Spinal cord (tissue), 10 donors: ENCODE measurements at places on chromosomes 5 and 9.

- no peak for DNase-seq
Measured at GRCh38 chr9:33416996-33417395, 14.6 kb upstream of the AQP7 start.

- no peak for DNase-seq
Measured at GRCh38 chr5:59274106-59274636, 619.4 kb downstream of the PDE4D start.

GRCh38 chr5:165837286-165837685, 2331.9 kb downstream of the MAT2B start:
- no peak for DNase-seq

GRCh38 chr5:161414896-161415295, 131.6 kb downstream of the GABRB2 start:
- DNase-seq, result no peak

GRCh38 chr5:42819745-42820144, 8.1 kb upstream of the SELENOP start:
- DNase-seq, result no peak

- peak; percentile 83 for DNase-seq
Measured at GRCh38 chr5:125574491-125575044, 828.1 kb upstream of the ZNF608 start.

GRCh38 chr5:173410459-173411233, 82.4 kb upstream of the STC2 start:
- DNase-seq, result no peak

GRCh38 chr9:11352612-11353011, 739.8 kb upstream of the PTPRD start:
- no peak for DNase-seq

GRCh38 chr9:72309364-72310133, 55.5 kb downstream of the ZFAND5 start:
- no peak for DNase-seq

DNA sequence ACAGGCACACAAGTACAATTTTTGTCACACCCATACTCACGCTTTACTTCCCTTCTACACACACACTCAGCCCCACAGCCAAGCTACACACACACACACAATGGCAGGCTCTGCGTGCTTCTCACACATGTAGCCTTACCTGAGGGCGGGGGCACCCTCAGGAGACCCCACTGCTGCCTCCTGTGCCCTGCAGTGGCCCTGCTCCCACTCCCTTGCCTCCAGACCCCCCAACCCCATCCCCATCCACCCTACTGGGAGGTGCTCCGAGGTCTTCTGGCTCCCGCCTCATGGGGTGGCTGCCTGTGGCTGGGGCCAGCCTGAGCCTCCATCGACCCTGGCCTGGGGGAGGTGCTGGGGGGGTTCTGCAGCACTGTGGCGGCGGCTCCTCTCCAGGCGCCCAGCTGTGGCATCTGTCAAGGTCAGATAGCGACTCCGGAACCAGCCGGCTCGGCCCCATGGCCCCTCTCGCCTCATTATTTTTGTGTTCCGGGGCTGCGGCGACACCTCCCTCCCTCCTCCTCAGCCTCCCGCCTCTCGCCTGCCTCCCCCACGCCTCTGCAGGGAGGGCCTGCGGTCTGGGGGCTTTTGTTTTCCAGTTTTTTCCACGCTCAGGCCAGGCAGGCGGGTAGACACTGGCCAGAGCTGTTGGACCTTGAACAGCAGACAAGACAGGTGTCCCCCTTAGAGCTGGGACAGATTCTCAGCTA, 21.7 kb downstream of the CXXC5 start:
- no peak for DNase-seq

DNA sequence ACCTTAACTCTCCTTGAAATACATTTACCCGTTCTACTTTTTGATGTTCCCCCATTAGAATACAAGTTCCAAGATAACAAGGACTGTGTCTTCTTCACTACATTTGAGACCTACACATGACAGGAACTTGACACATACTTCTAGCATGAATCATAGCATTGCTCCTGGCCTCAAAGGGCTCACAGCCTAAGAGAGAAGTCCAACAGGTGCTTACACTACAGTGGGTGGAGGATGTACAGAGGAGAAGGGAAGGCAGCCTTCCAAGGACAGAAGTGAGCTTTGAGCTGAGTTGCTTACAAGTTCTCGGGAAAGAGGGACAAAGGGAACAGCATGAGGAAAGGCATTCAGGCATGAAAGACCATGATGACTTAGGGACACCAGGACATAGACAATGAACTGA, 56.9 kb upstream of the MSX2 start:
- DNase-seq, result no peak

DNA sequence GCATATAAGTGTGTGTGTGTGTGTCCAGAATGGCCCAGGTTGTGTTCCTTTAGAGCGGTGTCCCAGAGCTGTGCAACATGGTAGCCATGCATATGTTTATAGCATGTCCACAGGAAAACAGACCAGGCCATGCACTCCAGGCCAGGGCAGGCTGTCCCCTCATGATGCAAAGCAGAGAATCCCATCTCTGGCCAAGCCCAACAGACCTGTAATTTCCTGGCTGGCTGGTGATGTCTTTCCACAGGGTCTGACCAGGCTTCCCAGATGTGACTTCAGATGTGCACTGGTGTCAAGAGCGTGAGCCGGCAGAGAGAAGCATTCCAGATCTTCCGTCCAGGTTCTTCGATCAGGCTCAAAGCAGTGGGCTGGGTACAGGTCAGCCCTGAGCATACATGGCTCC, 21.1 kb upstream of the TCF7 start:
- no peak for DNase-seq

DNA sequence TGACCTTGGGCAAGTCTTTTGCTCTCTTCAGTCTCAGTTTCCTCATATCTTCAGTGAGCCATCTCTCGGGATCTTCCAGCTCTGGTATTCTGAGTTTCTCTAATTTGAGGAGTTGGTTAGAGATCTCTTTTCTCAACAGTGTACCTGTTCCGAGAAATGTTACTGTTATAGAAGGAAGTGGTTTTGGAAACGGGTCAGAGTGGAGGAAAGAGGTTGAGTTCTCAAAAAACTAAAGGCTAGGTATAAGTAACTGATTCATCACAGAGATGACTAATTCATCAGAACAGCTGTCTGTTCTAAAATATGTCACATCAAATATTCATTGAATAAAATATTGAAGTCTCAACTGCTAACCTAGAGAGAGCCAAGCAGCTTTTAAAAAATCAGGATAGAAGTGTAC, 106.6 kb downstream of the PALM2AKAP2 start:
- DNase-seq, result no peak

- DNase-seq, result no peak
Measured at GRCh38 chr5:174571662-174572397, 152.6 kb upstream of the MSX2 start.

- DNase-seq, result no peak
Measured at GRCh38 chr5:117475919-117476318, 901.3 kb upstream of the SEMA6A start.

- DNase-seq, result no peak
Measured at GRCh38 chr9:91177661-91178280, 183.9 kb downstream of the AUH start.

DNA sequence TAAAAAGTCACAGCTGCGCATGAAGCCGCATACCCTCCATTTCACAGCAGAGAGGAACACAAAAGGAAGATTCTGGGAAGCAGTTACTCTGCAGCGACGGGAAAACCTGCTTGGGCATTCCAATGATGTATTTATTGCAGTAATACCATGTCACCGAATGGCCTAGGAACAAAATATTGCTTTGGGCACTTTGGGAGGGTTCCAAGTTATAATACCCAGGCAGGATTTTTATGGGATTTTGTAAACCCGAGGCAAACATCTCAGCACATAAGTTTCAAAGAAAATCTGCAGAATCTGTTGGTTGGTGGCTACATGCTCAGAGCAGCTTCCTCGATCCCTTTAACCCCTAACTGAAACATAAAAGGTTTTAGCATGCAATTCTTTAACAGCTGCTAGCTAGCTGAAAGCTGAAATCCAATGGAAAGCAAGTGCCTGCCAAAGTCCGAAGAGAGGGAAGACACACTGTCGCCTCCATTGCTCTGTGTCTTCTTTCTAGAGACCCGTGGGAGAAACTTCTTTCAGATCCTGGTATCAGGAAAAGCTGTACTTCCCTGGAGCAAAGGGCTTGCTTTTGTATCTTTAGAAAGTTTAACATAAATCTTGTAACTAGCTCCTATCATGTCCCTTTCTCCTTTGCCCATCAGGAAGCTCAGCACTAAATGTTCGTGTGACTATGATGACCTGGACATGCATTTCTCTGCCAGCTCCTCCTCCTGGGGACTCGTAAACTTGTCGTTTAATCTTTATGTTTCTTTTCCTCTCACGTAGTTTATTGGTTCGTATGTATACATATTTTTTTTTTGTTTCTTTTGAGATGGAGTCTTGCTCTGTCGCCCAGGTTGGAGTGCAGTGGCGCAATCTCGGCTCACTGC, 195.0 kb downstream of the MAPKAP1 start:
- DNase-seq, result no peak

- no peak for DNase-seq
Measured at GRCh38 chr5:154367101-154367500, 78.7 kb upstream of the SAP30L start.

DNA sequence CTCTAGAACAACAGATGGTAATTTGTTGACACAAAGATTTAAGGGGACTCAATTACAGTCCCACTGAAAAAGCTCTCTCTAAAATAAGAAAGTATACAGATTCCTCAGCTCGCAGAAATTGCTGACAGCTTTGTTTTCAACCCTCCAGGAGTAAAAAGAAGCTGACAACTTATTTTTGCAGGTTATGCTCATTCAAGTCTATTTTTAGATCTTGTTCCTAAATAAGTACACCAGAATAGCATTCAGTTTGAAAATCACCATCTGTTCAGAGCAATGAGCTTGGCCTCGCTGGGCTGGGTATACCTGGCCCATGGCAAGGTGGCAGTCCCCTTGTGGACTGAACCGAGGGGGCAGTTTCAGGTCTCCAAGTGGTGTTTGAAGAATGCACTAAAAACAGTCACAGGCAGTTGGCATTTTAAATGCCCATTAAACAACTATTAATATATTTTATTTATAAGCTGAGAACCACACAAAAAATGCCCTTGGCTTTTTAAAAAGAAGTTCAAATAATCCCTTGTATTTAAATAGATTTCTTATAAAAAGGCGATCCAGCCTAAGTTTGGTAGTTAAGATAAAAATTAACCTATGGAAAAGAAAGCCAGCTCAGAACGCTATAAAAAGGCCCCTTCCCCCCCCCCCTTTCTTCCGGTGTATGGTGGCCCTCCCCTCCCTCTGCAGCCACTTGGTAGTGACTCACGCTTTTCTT, 169.2 kb downstream of the AUH start:
- no peak for DNase-seq

DNA sequence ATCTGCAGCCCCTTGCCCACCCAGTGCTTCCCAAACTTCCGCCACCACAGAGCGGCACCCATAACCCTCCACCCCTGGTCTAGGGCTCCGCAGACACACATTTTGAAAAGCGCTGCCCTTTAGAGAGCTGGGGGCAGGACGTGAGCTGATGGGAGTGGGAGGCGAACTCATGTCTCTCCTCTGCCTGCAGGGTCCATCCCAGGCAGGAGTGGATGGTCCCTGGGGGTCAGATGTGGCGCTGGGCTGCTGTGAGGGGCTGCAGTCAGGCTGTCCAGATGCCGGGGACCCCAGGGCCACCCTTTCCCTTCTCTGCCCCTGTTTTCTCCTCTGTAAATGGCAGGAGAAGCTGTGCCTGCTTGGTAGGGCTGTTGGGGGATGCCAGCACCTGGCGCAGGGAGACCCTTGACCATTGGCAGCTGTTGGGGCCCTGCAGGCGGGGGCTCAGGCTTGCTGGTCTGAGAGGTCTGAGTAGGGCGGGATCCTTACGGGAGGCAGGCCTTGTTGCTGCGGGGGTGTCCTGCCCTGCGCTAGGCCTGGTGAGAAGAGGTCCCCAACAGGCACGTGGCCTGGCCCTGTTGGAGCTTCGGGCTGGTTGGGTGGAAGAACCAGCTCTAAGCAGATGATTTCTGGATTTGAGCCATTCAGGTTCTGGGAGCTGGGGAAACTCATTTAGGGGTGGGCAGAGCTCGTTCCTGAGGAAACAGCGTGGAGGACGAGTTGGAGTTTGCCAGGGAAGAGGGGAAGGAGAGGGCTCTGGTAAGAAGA, 10.3 kb upstream of the RNU6ATAC start:
- DNase-seq, result no peak

- DNase-seq, result no peak
Measured at GRCh38 chr5:1809416-1810035, 8.3 kb downstream of the NDUFS6 start.

DNA sequence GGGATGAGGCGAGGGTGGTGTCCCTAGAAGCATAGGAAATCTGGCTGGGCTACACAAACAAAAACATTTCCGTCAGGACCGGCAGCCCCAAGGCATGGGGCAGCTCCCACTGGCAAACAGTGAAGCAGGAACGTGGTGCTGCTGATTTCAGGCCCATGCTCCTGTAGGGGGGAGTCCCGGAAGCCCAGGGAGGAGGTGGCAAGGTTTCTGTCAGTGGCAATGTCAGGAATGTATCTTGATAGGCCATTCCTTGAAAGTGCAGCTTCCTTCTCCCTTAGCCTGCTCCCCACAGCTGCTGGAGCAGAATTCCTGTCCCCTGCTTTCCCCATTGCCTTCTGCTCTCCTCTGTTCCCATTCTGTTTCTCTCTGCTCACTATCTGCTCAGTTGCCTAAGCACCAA, 42.4 kb downstream of the MRRF start:
- no peak for DNase-seq

DNA sequence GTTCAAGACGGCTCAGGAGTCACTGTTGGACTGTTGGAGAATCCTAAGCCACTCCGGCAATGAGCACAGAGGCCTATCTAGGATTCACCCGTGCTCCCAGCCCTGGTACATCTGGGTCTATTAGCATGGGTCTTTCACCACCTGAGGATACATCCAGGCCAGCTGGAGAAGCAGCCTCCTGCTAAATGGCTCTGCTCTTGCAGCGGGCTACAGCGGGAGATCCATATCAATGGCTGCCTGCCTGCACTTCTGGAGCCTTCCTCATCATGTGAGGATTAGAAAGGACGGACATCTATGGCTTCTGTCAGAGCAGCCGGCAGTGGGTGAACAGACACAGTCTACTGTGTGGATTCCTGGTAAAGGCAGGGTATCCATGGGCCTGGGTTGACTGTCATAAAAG, 357.4 kb downstream of the MLLT3 start:
- no peak for DNase-seq

DNA sequence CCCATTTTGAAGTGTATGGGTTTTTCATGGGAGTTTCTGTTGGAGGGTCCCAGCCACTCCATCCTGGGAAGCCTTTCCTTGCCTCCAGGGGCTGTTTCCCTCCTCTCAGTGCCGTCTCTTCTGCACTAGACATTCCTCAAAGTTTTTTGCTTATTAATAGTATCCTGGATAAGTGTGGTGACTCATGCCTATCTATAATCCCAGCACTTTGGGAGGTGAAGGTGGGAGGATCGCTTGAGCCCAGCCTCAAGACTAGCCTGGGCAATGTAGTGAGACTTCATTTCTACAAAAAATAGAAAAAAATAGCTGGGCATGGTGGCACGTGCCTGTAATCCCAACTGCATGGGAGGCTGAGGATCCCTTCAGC, 43.1 kb downstream of the RALGPS1 start:
- no peak for DNase-seq
